ENCODE measurements at places on chromosomes 2 and 18.

DNA sequence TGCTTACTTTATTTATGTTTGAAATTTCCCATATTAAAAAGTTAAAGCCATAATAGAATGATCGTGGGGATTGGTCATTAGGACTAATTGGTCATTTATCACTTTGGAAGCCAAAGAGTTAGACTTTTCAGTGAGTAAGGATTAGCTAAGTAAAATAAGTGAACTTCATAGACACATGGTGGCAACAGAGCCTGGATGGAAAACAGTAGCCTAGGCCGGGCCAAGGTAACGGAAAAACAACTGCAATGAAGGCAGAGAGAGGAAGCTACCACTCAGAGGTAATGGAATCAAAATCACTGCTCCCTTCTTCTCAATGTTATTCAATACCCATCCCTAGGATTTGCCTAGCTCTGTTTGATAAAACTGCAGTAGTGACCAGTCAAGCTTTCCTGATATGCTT is 4.1 kb upstream of the GCG start:
- no peak for DNase-seq

DNA sequence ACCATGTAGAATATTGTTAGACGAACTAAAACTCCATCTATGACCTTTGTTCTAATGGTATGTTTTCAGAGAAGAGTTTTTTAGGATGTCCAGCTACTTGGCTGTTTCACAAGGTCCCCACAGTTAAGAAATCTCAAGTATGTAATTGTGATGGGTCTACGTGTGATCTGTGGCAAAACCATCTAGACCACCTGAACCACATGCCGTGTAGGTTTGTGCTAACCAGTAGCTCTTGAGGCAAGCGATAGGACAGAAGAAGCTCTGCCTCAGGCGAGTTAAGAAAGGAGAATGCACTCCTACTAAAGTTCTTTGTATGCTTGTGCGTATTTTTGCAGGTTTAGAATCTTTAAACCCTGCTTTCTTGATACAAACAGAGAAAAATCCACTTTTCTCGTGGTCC is 13.2 kb downstream of the ZCCHC2 start:
- DNase-seq: no peak

- DNase-seq: no peak
Measured at GRCh38 chr2:220002251-220002650, 374.8 kb downstream of the SLC4A3 start.

DNA sequence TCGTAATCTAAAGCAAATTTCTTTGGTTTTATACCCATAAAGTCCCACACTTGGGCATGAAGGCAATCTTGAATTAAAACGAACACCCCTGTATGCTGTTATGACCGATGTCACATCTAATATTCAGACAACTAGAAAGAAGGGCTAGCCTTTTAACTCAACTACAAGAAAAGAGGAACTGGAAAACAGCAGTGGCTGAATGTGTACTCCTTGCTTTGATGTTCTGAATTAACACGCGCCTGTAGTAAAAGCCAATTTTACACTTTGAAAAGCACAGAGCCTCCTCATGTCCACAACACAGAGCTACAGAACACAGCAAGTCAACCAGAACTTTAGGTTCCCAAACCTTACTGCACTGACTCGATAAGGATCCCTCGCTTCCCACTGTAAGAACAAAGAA is 147.6 kb downstream of the HDAC4 start:
- no peak for DNase-seq

DNA sequence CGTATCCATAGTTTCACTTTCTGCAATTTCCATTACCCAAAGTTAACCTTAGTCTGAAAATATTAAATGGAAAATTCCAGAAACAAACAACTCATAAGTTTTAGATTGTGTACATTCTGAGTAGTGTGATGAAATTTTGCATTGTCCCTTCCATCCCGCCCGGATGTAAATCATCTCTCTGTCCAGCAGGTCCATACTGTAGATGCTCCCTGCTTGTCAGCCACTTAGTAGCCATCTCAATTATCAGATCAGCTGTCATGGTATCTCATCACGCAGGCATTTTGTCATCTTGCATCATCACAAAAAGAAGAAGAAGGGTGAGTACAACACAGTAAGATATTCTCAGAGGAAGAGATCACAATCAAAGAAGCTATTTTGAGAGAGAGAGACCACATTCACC is 185.0 kb upstream of the STK17B start:
- no peak for DNase-seq

DNA sequence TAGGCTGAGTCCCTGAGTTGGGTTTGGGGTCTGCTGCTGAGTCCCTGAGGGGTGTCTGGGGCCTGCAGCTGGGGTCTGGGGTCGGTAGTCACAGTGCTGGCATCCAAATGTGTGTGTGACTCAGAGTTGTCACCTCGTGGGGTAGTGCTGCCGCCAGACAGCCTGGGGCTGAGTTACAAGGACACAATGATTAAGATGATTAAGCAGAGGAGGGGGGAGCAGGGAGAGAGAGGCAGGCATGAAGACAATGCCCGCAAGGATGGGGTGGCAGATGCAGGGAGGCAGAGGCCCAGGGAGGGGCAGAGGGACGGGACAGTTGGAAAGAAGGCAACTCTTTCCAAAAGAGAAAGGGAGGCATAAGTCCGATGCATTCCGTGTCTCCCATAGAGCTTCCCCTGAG is 120.2 kb downstream of the CELF4 start:
- no peak for DNase-seq

DNA sequence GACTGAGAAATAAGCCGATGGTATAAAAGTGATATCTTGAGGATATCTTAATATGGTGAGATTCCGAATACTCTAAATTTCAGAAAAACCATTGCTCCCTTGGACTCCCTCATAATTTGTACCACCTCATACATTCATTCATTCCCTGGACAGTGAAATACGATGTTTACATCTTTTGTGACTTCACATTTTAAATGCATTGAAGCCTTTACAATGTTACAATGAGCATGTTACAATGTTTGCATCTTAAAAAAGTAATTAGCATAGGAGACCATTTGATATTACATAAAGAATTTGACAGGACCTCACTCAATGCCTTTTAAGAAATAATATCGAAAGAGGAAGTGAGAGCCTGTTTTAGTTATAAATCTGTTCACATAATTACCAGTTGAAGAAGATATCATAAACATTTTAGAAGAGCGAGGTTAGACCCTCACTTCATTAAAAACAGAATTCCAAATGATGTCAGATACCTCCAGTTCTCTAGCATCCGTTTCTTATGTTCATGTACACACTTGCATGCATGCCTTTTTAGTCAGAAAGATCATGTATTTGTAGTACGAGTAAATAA is 372.0 kb downstream of the ARHGAP15 start:
- DNase-seq: no peak

- DNase-seq: no peak
Measured at GRCh38 chr2:157258520-157259326, 1.2 kb downstream of the GALNT5 start.

DNA sequence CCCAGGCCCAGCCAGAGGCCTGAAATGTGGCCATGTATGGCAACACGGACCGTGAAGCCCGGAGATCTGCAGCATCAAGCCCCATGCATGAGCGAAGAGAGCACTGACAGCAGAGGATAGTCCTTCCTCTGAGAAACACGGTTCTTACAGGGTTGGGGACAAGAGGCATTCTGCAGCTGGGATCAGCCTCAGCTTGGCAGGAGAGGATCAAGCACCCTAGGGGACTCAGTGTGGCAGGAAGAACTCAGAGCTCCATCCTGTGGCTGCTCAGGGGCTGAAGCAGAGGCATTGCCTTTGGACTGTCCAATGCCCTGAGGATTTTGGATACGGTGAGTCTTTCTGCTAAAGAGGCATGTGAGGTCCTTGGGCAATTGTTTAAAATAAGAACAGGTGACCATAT is 368.7 kb downstream of the ZNF516 start:
- DNase-seq: no peak

- DNase-seq: no peak
Measured at GRCh38 chr2:13768274-13768673, 864.2 kb upstream of the LRATD1 start.

- DNase-seq: no peak
Measured at GRCh38 chr2:73176205-73176880, 26.0 kb upstream of the NOTO start.

- no peak for DNase-seq
Measured at GRCh38 chr2:223433461-223433860, 168.7 kb downstream of the SCG2 start.

DNA sequence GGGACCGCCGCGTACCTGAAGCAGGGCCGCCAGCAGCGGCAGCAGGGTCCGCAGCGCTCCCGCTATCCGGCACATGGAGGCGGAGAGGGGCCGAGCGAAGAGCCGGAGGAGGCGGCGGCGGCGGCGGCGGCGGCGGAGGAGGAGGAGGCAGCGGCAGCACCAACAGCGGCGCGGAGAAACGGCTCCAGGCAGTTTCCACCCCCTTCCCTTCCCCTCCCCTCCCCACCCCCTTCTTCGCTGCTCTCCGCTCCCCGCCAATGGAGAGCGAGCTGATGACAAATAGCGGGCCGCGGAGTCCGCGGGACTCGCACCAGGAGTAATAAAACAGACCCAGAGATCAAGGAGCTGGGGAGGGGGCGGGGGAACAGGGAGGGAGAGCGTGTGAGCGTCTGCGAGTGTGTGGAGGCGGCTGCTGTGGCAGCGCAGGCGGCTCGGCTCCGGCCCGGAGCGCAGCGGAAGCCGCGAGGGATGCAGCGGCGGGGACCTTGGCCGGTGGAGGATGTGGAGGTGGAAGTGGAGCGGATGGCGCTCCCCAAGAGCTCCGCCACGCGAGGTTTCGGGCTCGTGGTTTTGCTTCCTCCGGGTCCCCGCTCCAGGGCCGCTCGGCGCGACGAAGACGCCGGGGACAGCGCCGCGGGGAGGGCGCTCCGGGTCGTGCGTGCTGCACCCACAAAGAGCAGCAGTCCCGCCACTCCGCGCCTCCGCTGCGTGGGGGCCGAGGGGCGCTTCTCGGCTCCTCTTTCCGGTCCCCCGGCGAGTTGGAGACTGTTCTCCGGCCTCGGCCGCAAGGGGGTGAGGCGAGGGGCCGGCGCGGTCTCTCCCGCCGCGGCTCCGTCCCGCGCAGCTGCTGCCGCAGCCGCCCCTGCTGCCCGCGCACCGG is at the start of gene CDH2:
Gene CDH2 (minus strand): TSS at position 183 of the 880 bp plus-strand sequence. CDS start 108 bp downstream, at position 75.
- peak; percentile 27 for DNase-seq

GRCh38 chr2:238777369-238778067 is 70.4 kb upstream of the TWIST2 start:
- DNase-seq: no peak

Measured in GM12892 (cell line).